AG04449 (cell line): ENCODE measurements at places on chromosomes 13 and 19.

GRCh38 chr13:52405767-52406494 lies at the start of gene THSD1:
THSD1 (minus strand) TSS chr13:52406172; CDS start chr13:52402600, 3,572 bp downstream.
- DNase-seq, result no peak

GRCh38 chr19:10501971-10502523 lies 1.1 kb downstream of the KEAP1 start:
- DNase-seq, result no peak

DNA sequence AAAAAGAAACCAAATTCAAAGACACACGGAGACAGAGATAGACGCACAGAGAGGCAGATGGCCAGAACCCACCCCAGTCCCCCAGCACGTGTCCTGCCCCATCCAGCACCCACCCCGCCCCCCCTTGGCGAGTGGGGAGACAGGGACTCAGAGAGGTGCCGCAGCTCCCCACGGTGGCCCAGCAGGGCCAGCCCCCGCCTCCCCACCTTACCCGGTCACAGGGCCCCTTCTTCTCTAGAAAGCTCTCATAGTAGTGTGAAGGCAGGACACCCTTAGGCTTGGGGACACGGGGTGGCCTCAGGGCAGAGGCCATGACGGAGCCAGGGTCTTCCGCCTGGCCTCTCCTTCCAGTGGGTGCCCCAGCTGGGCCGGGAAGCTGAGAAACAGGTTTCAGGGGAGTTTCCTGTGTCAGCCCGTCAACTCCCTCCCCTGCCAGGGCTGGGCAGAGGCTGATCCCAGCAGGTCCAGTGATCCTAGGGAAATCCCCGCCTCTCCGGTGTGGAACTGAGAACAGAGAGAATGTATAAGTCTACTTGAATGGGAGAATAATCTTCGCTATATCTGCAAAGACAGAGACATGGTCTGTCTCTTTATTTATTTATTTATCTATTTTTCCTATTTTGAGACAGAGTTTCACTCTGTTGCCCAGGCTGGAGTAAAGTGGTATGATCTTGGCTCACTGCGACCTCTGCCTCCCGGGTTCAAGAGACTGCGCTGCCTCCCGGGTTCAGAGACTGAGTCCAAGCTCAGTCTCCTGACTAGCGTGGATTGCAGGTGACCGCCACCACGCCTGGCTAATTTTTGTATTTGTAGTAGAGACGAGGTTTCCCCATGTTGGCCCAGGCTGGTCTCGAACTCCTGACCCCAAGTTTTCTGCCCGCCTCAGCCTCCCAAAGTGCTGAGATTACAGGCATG lies at the start of gene STAP2:
Gene STAP2, minus strand, starts transcription at position 387 of the 915 bp plus-strand sequence. Its CDS starts 74 bp downstream, at position 313.
- DNase-seq, result no peak

GRCh38 chr13:50127726-50128291 lies 112.6 kb downstream of the KCNRG start:
- no peak for DNase-seq

GRCh38 chr13:103788061-103788652 lies 721.9 kb upstream of the SLC10A2 start:
- DNase-seq, result no peak

- DNase-seq, result no peak
Observed at GRCh38 chr19:16698914-16699313, 20.7 kb upstream of the NWD1 start.

DNA sequence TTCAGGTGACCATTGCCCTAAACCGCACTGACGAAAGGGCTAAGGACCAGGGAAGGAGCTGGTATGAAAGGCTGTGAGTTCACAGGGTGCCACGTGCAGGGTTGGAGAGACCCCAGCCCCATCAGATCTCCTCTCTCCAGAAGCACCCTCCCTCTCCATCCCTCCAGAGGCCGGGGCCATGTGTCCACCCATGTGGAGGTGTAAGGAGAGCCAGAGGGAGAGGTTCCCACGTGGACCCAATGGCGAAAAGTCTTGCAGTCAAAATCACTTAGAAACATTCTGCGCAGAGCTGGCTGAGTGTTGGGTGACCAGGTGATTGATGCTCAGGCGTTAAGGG lies 168.3 kb downstream of the COL4A1 start:
- DNase-seq, result no peak

GRCh38 chr13:104318121-104318520 lies 1251.9 kb upstream of the SLC10A2 start:
- DNase-seq, result no peak

DNA sequence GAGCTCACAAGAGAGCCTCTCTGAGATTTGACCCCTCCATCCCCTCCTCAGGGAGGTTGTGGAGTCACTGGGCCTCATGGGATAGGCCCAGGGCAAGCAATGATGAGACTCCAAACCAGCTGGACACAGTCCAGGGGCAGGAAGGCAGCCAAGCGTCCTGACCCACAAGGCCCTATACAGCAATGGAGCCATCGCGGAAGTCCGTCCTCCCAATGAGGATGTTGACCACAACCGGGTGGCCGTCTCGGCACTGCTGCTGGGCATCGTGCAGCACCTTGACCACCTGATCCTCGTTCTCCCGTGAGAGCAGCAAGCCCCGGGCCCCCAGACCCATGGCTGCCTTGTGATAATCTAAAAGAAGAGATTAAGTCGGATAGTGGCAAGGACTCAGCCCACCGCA lies 7.9 kb downstream of the SYDE1 start:
- no peak for DNase-seq
